ENCODE measurements at places on chromosomes 5 and 9.

DNA sequence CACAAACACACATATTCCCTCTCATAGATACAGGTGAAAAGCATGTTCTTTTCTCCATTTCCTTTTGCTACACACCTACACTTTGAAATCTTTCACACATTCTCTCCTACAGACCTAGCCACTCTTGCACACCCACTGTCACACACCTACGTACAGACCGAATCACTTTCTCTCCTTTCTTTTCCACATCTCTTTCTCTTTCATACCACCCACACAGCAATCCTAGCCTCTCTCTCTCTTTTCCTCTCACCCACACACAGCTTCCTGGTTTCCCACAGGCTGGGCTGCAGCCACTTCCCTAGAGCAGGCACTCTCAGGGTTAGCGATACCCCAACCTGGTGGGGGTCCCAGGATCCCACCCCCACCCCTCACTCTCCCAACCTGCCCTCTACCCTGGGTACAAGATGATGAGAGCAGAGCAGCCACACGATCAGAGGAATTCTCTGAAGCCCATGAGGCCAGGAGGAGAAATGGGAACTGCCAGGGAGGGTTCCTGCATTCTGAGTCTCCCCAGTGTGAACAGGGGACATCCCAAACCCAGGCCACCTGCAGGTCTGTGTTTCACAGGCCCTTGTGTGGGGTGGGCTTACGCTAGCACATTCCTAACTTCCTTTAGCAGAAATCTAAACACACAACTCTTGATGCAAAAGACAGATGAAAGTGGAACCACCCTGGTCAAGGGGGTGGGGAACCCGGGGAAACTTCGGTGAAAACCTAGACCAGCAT lies 17.1 kb upstream of the SYNPO start:
- no peak for DNase-seq

- DNase-seq: peak; percentile 35
These were observed 13.6 kb upstream of the CLK4 start for GRCh38 chr5:178640331-178641045.

DNA sequence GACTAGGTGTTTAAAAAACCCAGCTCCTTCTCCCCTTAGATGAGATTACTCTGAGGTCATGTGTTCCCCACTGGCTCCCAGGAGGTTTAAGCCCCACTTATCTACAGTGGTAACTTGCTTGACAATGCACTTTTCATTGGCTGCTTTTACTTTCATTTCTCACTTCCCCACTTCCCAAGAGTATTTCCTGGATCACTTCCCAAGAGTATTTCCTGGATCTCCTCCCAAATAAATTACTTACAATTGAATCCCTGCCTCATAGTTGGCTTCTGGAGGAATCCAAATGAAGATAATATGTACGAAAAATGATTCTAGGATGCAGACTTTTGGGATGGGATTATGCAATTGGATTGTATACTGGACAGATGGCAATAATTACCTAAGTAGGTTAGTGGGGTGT lies 47.1 kb upstream of the CHSY3 start:
- no peak for DNase-seq

DNA sequence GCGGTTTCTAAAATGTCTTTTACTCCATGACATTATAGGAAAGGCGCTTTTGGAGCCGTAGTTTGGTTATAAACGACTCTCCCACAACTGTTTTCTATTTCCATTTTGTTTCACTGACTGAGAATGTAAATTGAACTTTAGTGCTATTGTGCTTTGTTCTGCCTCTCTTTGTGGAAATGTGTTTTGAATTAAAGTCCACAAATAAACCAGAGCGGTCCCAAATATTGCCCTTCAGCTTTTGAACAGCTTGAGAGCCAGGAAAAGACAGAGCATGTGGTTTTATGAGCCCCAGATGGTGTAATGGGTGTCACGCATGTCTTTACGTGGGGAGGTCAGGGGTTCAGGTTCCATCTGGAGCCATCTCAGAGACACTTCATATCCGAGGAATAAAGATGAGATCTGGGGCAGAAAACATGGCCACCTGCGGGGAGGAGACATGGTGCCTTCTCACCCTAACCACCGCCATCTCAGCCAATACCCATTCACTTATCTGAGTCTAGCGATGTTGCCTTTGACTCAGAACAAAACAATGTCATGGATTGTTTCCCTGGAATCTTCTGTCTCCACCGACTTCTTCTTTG lies 42.5 kb upstream of the ROR2 start:
- peak; percentile 83 for DNase-seq

- no peak for DNase-seq
These were observed 19.7 kb downstream of the NAA35 start for GRCh38 chr9:85960688-85961093.

DNA sequence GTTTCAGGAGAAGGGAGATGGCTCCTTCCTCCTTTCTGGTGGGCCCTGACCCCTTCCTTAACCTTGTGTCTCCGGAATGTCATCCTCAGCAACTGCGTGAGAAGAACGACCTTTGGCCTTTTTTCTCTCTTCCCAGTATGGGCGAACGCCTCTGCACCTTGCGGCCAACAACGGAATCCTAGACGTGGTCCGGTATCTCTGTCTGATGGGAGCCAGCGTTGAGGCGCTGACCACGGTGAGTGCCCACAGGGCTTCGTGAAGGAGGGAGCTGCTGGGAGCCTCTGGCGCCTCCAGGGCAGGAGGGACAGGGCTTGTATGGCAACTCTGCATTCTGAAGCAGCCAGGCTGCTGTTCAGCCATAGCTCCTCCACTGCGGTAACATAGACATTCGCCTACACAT lies 68.0 kb upstream of the CTSL start:
- DNase-seq: no peak

DNA sequence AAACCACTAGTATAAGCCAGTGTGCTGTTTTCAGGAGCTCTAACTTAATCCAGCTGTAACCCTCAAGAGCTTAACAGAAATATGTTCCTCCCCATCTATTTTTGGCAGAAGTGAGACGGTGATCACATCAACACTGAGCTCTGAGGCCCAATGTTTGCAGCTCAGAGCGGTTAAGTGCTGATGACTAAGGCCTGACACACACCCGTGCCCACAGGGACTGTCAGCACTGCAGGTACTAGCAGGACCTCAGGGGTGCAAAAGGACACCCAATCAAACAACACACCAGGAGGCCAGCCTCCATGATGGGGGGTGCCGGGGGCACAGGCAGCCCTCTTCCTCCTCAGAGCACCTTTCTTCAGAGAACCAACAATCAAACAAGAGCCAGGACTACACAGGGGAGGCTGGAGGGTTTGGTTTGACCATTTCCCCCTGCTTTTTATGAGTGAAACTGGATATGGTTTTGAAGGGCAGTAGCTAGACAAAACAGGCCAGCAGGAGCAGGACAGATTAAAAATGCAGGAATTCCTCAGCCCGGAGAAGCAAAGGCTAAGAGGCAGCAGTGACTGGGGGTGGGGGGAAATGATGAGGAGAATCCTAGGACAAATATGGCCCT lies 61.3 kb downstream of the RAPGEF1 start:
- peak; percentile 95 for DNase-seq

DNA sequence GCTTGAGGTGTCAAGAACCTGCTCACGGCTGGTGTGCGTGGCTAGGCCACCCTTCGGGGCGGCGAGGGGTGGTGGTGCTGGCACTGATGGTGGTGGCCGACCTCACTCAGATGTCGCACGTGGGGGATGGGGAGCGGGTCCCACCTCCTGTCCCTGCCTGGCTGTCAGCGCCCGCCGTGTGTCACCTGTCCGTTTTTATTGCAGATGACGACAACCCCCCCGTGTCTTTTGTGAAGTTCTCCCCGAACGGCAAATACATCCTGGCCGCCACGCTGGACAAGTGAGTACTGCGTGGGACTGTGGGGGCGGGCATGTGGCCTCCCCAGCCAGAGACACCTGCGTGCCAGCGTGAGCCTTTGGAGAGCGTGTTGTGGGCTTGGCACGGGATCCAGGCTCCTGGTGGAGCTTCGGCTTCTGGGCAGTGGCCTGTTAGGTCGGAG lies 10.1 kb downstream of the RNU6ATAC start:
- DNase-seq: no peak

- DNase-seq: no peak
These were observed 566.6 kb downstream of the PSAT1 start for GRCh38 chr9:78863531-78863930.

DNA sequence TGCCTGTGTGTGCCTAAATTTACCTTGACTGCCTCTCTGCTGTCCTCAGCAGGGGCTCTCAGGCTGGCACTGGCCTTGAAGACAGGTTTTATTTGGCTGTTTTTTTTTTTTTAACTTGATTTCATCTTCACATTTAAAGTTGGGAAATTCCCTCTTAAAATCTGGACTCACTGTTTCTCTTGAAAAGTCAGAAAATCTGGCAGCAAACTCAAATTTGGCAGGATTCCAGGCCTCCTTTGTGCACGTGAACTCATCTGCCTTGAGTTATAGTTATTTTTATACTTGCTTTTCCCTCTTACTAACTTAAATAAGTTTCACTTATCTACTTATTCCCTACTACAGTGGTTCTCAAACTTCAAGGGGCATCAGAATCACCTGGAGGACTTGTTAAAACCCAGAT lies 118.4 kb upstream of the MAP3K1 start:
- DNase-seq: peak; percentile 36

GRCh38 chr9:13412331-13412730 lies 132.8 kb upstream of the MPDZ start:
- DNase-seq: no peak

GRCh38 chr5:154517181-154517580 lies 39.2 kb upstream of the HAND1 start:
- no peak for DNase-seq

GRCh38 chr9:93037476-93037971 lies 21.0 kb upstream of the SUSD3 start:
- DNase-seq: no peak

DNA sequence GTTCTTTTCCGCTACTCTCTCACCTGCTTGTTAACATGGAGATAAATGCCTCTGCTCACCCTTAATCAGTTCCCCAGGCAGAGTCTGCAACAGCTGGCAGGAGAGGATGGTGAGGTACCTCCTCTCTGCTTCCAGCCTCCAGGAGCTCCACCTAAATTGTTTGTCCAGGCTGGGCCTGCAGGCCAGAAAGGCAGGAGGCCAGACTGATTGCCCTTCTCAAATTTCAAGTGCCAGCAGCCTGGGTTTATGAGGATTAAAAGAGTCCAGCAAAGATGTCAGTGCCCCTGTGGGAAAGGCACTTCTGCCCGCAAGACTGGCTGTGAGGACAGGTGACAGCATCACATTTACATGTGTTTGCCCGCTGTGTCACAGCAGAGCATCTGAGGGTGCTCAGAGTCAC lies 19.8 kb downstream of the CORO2A start:
- no peak for DNase-seq

- no peak for DNase-seq
These were observed 11.8 kb downstream of the TRUB2 start for GRCh38 chr9:128310461-128310860.

All from EL (cell line).